Muscle of arm (tissue), 14 donors: ENCODE measurements at places on chromosomes 16 and 17. TPM values are rescaled to one million over a fixed set of nuclear protein-coding genes. Genes with fewer than 3 reads are reported as not detected.

Gene SLC2A4
- 14.5 TPM for polyA plus RNA-seq

GRCh38 chr16:54135361-54136275, 151.0 kb downstream of the IRX3 start:
- no peak for DNase-seq

DNA sequence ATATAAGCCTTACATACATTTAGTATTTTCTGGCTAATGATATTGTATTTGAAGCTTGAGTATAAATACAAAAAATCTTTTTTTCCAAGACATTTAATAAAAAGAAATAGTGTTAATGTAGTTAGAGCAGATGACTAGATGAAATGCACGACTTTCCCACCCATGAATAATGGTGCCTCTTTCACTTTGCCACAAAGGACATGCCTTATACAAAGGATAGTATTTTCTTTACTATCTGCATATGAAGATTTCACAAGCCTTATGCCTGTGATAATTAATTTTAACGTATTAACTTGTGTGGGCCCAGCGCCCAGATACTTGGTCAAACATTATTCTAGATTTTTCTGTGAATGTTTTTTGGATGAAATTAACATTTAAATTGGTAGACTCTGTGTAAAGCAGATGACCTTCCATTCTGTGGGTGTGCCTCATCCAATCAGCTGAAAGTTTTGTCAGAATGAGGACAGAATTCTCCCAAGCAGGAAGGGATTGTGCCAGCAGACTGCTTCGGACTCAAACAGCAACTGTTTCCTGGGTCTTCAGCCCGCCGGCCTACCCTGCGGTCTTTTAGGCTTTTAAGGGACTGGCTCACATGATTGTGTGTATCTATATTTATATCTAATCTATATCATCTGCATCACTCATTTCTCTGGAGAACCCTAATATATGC, 115.4 kb downstream of the USP22 start:
- no peak for DNase-seq

GRCh38 chr17:30203471-30203981, 32.0 kb downstream of the SLC6A4 start:
- DNase-seq = no peak

DNA sequence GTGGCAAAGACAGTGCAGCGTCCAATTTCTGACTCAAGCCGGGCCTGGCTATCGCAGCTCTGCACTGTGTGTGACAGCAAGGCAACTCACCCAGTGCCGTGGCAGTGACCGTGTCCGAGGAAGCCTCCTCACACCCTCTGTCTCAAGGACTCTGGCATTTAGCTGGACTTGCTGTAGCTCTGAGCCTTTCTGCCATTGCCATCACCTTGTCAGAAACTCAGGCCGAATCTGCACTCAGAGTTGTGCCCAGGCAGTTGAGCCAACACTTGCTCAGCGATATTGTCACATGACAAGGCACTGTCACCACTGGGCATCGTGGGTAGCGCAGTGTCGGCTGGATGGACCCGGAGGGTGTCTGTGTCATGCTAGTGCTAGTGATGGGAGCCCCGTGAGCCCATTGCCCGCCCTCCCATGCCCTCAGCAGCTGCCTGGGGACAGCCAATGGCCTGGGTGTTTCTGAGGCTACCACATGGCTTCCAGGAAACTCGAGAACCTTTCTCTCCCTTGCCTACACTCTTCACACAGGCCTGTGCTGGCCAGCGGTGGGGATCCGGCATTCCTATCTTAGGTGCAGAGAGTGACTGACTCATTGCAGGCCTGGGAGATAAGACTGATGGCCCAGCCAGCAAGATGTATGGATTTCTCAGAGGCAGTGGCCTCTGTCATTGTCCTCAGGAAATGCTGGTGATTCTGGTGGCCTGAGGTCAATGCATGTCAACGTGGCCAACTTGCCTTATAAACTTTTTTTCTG, 22.1 kb upstream of the STH start:
- DNase-seq = no peak

- DNase-seq = no peak
These were observed 29.0 kb downstream of the ZNF750 start for GRCh38 chr17:82810644-82811430.

Gene PRR35
- 0.24 TPM for polyA plus RNA-seq
